ENCODE measurements at places on chromosomes 4 and X.

GRCh38 chr4:14653338-14653737, 348.9 kb upstream of the CPEB2 start:
- no peak for DNase-seq

- no peak for DNase-seq
Measured at GRCh38 chr4:109978704-109979454, 66.2 kb downstream of the EGF start.

GRCh38 chrX:2188330-2188792, 312.4 kb downstream of the DHRSX start:
- DNase-seq = no peak

DNA sequence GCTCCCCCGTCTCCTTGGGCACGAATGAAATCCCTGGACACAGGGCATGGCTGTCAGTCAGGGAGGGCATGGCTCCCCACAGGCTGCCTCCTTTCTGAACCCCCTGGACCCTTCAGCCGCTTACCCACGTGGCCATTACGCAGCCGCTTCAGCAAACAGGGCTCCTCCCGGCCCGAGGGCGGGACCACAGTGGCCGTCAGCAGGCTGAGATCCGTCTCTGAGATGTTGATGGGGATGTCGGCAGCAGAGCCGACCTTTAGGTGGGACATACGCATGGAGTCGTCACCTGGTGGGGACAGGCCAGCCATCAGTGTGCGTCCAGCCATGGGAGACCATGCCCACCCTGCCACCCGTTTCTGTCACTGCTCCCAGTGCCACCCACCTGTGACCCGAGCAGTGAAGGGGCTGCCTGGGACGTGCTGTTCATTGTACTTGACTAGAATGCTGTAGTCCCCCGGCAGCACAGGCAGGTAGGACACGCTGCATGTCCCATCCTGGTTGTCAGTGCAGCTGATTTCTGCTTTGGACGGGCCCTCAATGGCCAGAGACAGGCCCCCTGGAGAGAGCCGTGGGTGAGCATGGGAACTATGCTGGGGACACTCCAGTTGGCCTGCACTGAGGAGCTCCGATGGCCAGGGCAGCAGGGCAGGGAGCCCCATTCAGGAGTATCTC, 21.1 kb downstream of the FLNA start:
- no peak for DNase-seq

- no peak for DNase-seq
Measured at GRCh38 chrX:12865359-12865758, 1.5 kb upstream of the TLR7 start.

DNA sequence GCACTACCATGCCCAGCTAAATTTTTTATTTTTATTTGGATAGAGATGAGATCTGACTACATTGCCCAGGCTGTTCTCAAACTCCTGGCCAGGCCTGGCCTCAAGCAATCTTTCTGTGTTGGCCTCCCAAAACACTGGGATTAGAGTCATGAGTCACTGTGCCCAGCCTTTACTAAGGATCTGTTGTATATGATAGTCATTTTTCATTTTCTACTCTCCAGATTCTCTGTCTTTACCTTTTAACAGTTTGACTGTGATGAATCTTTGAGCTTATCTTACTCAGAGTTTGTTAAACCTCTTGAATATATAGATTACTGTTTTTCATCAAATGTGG, 161.8 kb downstream of the FNIP2 start:
- DNase-seq = no peak

DNA sequence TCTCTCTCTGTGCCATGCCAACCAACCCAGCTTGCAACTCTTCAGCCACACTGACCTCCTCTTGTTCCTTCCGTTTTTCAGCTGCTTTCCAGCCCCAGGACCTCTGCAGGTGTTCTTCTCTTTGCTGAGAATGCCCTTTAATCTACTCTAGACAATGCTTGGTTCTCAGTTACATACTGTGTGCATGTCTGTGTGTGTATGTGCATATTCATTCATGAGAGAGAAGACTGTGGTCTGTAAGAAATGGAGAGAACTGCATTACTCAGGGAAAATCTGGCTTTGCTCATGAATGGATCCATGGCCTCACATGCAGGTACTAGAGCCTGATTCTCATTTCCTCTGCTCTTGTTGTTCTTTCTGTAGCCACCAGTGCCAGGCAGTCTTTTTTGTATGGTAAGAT, 636.9 kb upstream of the TENM3 start:
- no peak for DNase-seq

GRCh38 chrX:5644776-5645175, 583.9 kb downstream of the NLGN4X start:
- DNase-seq = no peak

GRCh38 chr4:10671366-10671765, 13.2 kb downstream of the CLNK start:
- no peak for DNase-seq

GRCh38 chr4:189021831-189022230, 882.6 kb downstream of the TRIML1 start:
- DNase-seq = no peak

DNA sequence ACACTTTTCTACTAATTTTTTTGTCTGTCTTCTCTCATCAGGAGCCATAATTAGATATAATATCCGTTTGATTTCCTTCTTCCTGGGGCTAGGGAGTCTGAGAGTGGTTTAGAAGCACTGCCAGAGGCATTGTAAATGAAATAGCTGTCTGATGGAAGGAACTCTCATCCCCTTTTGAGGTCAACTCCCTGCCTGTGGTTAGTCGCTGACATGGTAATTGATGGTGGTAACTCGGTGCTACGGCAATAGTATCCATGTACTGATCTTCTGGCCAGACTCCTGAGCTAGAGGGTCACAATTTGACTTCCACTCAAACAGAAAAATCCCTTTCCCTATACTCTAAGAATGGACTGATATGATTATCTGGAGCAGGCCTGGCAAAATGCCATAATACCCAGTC, 108.1 kb upstream of the TRPC5 start:
- no peak for DNase-seq
